ENCODE measurements at places on chromosomes 3 and 15. TPM values are rescaled to one million over a fixed set of nuclear protein-coding genes. Genes with fewer than 3 reads are reported as not detected.

Gene GOLGA6L10
- polyA plus RNA-seq: 0.19 TPM

Gene TM4SF4
- polyA plus RNA-seq: not detected

Gene PP2D1
- polyA plus RNA-seq: 0.64 TPM

Gene AQP9
- not detected for polyA plus RNA-seq

Gene SOX2
- not detected for polyA plus RNA-seq

Gene GOLGA8S
- not detected for polyA plus RNA-seq

Gene TRH
- polyA plus RNA-seq: not detected

Gene PPP2R3A
- 0.06 TPM for polyA plus RNA-seq
